IMR-90 (cell line): ENCODE measurements at places on chromosomes 4 and X.

DNA sequence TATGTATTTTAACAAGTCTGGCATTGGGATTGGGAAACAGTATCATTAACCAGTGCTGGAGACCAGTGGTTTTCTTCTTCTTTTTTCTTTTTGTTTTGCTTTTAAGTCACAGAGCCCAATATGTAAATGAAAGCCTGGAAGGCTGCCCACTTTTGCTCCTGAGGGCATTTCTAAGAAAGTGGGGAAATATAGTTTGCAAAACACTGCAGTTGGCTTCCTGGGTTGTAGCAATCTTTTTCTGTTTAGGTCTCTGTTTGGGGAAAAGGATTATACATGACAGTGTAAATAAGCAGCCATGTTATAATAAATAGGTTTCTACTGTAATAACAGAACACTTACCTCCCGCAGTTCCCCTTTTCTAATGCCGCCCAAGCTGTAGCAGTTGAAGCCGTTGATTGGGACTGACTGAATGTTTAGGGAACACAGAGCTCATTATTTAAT lies 105.5 kb downstream of the TMEM164 start:
- DNase-seq = peak; percentile 36

- peak; percentile 87 for DNase-seq
Measured at GRCh38 chrX:155888139-155888538, 7.0 kb downstream of the VAMP7 start.

DNA sequence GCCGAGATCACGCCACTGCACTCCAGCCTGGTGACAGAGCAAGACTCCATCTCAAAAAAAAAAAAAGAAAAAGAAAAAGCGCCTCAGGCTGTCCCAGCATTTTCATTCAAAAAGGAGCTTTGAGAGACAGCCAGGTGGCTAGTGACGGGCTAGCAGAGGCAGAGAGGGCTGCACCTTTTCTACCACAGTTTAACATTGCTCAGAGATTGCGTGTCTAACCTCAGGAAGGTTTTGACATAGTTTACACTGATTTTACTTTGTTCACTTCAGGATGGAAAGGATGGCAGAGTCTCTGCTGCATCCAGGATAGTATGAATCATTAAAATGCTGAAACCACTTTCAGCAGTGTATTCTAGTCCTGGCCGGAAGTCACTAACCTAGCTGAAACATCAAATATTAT lies 28.1 kb downstream of the ZFP42 start:
- DNase-seq = peak; percentile 26

GRCh38 chrX:49233887-49234555 lies 881 bp upstream of the CACNA1F start:
- no peak for DNase-seq

DNA sequence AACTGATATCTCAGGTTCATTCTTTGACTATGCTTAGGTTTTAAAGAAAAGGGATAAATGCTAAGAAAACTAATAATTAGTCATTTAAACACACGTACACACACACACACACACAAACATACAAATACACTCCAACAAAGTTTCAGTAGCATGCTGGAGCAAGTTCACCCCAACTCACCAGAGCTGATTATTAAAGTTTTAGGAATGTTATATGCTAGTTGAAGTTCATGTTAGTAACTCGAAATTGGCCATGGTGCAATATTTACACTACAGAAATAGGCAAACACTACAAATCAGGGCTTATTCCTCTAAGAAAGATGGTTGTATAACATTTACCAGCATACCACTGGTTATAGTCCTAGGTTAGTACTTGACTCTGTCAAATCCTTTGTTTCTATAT lies 384.0 kb upstream of the DIPK2B start:
- peak; percentile 0 for DNase-seq

GRCh38 chr4:113094802-113095201 lies 45.3 kb downstream of the ANK2 start:
- no peak for DNase-seq

DNA sequence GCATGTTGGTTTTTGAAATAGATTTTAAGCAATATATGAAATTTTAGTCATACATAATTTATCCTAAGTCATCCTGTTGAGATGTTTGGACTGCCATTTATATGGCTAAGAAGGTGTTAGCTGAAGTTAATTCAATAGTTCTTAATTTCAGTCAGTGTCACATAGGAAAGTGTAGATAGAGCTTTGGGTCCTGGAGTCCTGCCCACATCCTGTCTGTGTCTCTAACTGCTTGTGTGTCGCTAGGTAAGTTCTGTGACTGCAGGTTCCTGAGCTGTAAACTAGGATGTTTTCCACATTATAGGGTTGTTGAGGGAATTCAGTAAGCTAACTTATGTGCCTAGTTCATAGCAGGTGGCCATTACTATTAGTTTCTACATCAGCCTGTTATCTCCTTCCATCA lies 20.7 kb downstream of the OFD1 start:
- DNase-seq = no peak

GRCh38 chr4:7343081-7343655 lies 91.6 kb downstream of the PSAPL1 start:
- DNase-seq = no peak

DNA sequence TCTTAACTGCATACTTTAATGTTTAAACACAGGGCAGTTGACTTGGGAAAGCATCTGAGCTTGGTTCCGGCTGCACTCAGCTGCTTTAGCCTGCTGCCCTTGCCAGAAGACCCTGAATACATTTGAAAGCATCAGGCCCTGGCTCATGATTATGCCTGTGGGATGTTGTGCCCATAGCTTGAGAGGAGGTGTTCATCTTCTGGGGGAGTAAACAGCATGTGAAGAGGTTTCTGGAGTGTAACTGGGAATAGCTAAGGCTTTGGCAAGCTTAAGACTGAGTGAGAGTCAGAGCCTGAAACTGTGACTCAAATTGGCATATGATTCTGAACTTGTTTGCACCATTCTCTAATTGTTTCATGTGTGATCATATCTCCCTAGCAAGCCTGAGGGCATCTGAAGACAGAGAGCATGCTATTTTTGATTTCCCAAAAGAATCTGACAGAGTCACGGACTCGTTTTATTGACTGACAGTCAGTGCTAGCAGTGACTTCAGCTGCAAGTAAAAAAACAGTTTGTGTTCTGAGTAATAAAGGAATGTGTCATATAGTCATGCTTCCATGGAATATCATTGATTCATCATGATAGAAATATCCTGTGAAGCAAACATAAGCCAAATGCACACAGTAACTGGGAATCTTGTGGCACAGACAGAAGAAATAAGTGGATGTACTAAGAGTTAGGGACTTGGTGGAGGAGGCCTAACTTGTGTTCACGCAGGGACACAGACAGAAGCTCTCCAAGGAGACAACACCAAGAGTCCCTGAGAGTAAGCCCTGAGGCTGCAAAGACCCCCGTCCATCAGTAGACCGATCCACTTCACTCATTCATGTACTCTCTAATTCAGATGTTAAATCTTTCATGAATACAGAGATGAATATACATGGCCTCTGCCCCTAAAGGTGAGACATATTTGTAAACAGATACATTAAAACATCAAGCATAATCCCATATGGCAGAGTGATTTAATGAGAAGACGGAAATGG lies 100.7 kb downstream of the SYNPO2 start:
- peak; percentile 96 for DNase-seq

- no peak for DNase-seq
Measured at GRCh38 chrX:149120459-149120858, 384.6 kb downstream of the IDS start.

GRCh38 chrX:109952050-109952449 lies 50.9 kb upstream of the TMEM164 start:
- DNase-seq = no peak

- no peak for DNase-seq
Measured at GRCh38 chr4:36709991-36710390, 428.6 kb downstream of the DTHD1 start.

DNA sequence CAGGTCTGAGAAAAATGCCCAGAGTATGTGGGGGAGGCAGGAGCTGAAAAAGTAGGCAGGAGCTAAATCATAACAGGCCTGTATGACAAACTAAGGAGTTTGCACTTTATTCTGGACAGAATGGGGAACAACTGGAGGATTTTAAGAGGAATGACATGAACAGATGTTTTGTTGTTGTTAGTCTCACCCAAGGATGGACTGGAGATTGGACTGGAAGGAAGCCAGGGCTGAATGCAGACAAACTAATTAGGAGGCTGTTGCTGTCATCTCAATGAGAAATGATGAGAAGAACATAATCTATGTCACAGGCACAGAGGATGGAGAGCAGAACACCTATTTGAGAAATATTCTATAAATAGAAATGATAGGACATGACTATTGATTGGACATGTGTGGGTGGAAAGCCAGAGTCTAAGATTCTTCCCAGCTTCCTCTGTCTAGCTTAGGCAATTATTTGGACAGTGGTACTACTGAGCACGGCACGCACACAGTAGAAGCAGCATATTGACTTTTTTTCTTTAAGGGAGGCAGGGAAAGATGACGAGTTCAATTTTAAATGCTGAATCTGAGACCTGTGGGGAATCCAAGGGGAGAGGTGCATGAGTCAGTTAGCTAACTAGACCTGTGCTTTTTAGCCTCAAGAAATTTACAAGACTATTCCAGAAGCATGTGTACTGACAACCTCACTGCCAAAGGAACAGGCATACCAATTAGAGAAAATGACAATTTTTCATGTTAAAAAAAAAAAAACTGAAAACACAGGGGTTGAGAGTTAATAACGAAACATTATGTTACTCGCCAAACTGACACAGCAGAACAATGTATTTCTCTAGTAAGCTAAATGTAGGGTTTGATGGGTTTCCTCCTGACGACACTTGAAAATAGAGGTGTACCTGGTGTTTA lies 963 bp upstream of the USO1 start:
- peak; percentile 80 for DNase-seq
